ENCODE measurements at places on chromosomes 7 and 10.

GRCh38 chr7:139651308-139651707, 126.5 kb downstream of the HIPK2 start:
- no peak for DNase-seq

GRCh38 chr10:31958856-31959255, 30.2 kb upstream of the ARHGAP12 start:
- no peak for DNase-seq

- DNase-seq = no peak
Observed at GRCh38 chr10:80647173-80647833, 109.6 kb downstream of the SH2D4B start.

GRCh38 chr7:157139111-157139809, 534 bp downstream of the UBE3C start:
- DNase-seq = peak; percentile 24

GRCh38 chr7:35035511-35035961, 1.7 kb downstream of the DPY19L1 start:
- no peak for DNase-seq

- DNase-seq = no peak
Observed at GRCh38 chr7:112994656-112995055, 92.0 kb downstream of the GPR85 start.

GRCh38 chr7:157685430-157686284, 348.9 kb downstream of the DNAJB6 start:
- DNase-seq = no peak

DNA sequence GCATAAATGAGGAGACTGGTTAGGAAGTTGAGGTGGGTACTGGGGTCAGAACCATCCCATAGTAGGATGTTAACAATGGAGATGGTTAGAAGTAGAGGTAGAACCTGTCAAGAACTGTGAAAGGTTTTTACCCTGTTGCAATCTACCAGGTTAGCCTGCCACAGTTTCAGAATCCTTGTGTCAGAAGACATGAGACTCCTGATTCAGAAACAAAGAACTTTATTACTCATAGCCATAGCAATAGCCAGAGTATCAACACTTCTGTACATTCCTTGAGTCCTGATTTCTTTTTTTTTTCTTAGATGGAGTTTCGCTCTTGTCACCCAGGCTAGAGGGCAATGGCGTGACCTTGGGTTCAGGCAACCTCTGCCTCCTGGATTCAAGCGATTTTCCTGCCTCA, 200.9 kb downstream of the GRM3 start:
- DNase-seq = no peak

DNA sequence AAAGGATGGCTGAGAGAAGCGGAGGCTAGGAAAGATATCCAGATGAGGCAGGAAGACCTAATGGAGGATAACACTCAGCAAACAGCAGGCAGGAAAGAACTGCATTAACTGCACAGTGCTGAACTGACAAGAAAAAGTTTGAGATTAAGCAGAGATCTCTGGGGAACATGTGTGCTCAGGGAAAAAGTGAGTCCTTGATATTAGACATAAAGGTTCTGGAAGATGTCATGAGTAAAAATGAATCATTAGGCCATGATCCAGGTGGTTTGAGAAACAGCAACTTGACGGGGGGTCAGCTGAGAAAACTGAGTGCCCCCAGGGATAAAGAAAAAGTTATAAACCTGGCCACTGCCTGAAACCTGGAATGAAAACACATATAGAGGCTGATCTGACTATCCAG, 27.3 kb upstream of the ANK3 start:
- DNase-seq = no peak

GRCh38 chr7:50308532-50309385, 4.2 kb downstream of the IKZF1 start:
- DNase-seq = no peak

DNA sequence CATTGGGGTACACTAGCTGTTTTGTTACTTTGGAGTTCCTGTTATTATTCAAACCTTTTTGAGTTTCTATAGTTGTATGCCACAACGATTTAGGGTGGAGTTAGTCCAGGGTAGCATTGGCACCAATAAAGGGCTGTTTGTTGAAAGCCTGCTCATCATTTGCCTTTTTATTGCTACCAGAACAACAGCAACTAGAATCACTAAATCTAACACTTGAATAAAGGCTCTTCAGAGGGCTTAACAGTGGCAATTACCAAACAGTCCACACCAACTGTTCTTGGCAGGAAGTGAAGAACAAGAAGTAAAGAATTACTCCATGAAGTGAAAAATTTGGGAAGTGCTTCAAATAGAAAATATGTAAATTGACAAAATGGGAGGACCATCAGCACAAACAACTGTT, 621.4 kb downstream of the PHTF2 start:
- no peak for DNase-seq

- no peak for DNase-seq
Observed at GRCh38 chr10:71252220-71252619, 39.9 kb downstream of the UNC5B start.

DNA sequence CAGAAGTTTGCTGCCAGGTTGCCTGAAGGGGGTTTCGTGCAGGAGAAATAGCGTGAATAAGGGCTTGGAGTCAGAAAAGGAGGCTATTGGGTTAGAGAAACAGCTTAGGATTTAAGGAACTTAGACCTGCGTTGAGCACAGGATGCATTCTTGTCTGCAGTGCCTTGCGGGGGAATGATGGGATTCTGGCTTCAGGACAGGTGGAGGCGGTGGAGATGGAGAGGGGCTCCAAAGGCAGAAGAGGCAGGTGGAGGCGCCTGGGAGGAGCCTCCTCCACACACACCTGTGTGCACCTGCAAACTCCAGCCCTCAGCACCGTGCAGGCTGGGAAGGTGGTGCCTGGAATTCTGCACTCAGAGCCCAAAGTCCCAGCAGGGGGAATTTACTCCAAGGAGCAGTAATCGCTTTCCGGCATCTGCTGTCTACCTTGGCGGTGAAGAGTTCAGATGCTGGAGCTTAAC, 1.8 kb downstream of the CLIP2 start:
- no peak for DNase-seq

DNA sequence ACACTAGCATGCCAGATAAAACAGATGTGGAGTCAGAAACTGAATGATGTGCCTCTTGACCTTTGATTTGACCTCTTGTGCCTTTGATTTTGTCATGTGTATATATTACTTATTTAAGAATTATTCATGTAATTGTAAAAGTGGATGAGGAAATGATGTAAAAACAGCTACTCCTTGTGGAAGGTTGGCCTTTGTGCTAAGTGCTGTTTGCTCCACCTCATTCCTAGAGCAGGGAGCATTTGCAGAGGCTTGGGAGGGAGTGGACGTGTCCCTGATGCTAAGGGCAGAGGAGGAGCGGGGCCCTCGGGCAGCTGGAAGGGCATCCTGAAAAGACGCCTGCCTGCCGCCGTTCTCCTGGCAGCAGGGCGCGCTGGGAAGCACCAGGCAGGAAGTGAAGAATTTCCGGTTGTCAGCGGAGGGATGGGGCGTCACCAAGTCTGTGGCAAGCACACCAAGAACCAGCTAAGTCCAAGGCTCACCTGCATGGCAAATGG, 197.6 kb upstream of the ZNF32 start:
- no peak for DNase-seq

GRCh38 chr7:30173058-30173897, 38.5 kb downstream of the MTURN start:
- DNase-seq = no peak

- DNase-seq = no peak
Observed at GRCh38 chr10:117248750-117249465, 8.0 kb downstream of the SLC18A2 start.

Measured in stimulated activated CD8-positive, alpha-beta memory T cell treated with anti-CD3 and anti-CD28 coated beads, Interleukin-7, amount 100 ng/mL, for 1 hour (primary cell).